Activated CD8-positive, alpha-beta memory T cell treated with anti-CD3 and anti-CD28 coated beads for 1 hour (primary cell): ENCODE measurements at places on chromosomes 6 and 20.

GRCh38 chr6:163415620-163416556, 1.4 kb downstream of the QKI start:
- DNase-seq, result peak; percentile 27

DNA sequence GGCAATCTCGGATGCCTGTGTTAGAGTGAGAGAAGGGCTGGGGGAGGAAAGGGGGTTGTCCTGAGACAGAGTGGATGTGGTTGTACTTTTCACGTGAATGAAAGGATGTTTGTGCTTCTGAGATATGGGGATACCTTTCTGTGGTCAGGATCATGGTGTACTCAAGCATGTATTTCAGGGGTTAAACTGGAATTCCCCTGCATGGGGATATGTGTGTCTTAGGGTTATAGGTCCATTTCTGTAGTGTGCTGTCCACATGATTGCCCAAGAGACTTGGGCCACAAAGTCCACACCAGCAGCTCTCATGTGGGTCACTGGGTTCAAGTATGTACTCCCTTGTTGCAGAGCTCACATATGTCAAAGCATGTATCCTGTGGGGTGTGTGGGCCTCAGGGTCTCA, 10.5 kb downstream of the SYNGAP1 start:
- DNase-seq, result no peak

GRCh38 chr6:156028335-156029131, 572.9 kb upstream of the NOX3 start:
- DNase-seq, result no peak

GRCh38 chr20:23034721-23035671, at the start of gene SSTR4:
TSS of gene SSTR4 (plus strand) at chr20:23035312. CDS start at chr20:23035484, 172 bp downstream.
- no peak for DNase-seq

GRCh38 chr6:71496018-71496721, 207.6 kb downstream of the OGFRL1 start:
- DNase-seq, result no peak

- DNase-seq, result no peak
Measured at GRCh38 chr20:35674921-35675320, 10.2 kb upstream of the CPNE1 start.

DNA sequence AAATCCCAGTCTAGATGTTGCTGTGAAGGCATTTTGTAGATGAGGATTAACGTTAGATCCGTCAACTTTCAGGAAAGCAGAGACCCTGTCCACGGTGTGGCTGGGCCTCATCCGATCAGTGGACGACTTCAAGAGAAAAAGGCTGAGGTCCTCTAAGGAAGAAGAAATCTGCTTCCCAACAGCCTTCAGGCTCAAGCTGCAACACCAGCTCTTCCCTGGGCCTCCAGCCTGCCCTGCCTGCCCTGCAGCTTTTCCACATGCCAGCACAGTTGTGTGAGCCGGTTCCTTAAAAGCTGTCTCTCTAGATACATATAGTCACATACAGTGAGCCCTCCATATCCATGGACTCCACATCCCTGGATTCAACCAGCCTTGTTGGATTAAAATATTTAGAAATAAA, 14.1 kb upstream of the PDE10A start:
- DNase-seq, result no peak

GRCh38 chr20:36273414-36274180, 32.5 kb upstream of the DLGAP4 start:
- DNase-seq, result no peak

DNA sequence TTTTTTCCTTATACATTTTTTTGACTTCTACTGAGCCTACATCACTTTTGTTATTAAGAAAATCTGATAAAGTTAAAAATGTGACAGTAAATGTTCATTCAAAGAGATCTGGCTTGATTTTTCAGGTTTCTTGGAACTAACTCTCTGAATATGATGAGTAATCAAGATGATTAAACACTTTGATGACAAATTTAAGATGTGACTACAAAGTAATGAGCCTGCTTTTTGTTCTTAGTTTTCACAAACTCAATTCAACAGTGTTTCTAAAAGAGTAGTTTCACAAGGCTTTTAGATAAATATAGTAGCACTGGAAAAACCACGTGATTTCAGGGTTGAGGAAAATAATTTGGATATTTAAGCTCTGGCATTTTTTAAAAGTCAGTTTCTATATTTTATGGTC, 37.9 kb upstream of the HDDC2 start:
- DNase-seq, result no peak

- no peak for DNase-seq
Measured at GRCh38 chr6:130245267-130245666, 22.5 kb upstream of the SAMD3 start.

- no peak for DNase-seq
Measured at GRCh38 chr6:168315596-168315995, 4.0 kb downstream of the DACT2 start.

DNA sequence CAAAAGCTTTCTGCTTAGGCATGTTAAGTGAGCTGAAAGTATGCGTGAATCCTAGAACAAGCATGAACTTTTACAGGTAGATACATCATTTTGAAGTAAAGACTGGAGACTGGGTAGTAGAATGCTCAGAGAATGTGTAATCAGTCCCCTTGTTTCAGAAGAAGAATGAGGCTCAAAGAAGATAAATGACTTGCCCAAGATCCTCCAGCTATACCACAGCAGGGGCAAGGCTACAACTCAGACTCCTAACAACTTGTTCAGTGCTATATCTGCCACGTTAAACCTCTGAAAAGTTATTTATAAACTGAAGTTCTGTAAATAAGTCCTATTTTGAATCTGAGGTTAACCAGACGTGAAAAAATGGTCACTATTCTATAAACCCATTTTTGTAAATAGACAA, 2.9 kb downstream of the RIPOR2 start:
- DNase-seq, result no peak

DNA sequence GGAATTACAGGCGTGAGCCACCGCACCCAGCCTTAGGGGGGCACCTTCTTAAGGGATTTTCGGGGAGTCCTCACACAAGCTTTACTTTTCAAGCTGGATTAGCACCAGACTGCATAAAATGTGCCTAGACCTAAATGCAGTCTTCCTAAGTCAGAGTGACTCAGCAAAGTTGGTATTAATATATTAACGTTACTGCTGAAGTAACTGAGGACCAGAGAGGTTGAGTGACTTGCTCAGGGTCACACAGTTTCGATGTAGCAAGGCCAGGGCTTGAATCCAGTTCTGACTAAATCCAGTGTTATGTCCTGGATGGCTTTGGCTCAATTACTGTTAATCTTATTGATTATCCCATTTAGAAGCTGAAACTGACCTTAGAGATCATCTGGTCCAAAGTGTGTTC, 13.4 kb downstream of the EDEM2 start:
- DNase-seq, result no peak

DNA sequence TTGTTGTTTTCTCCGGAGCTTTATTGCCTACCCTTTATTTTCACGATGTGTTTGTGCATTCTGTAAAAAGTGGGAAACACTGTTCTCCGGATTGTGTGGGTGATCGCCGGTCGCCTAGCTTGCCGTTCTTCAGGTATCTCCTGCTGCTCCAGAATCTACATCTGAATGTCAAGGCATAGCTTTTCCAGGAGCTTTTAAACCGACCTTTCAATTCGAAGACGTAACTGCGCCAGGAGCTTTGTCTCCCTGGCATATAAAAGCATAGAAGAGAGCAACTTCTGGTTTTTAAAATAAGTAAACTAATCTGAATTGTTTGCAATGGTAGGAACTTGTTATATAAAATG, 96.0 kb downstream of the HFE start:
- DNase-seq, result no peak
